ENCODE measurements at places on chromosomes 5 and 9. TPM values are rescaled to one million over a fixed set of nuclear protein-coding genes. Genes with fewer than 3 reads are reported as not detected.

CRB2 gene
- total RNA-seq: not detected

PCDHB13 gene
- 2.5 TPM for total RNA-seq

PCDHGB3 gene
- 13.2 TPM for total RNA-seq

KLF4 gene
- total RNA-seq: 18.0 TPM

ADAMTSL2 gene
- 2.3 TPM for total RNA-seq

ARID3C gene
- total RNA-seq: not detected

HTR1A gene
- not detected for total RNA-seq

GABRA1 gene
- not detected for total RNA-seq

TIMD4 gene
- total RNA-seq: not detected

BASP1 gene
- total RNA-seq: 1.3 TPM

TAF11L12 gene
- total RNA-seq: not detected

- no peaks in the 10 kb centered on the region for H3K36me3 ChIP-seq
- no peaks in the 10 kb centered on the region for H3K4me1 ChIP-seq
- no peak overlapping the region for H3K4me3 ChIP-seq
- DNase-seq: no peak
- H3K27ac ChIP-seq: no peak overlapping the region
- H3K27me3 ChIP-seq: no peaks in the 10 kb centered on the region
Observed at GRCh38 chr5:53151713-53152458, 42.3 kb upstream of the MOCS2 start.

- H3K27me3 ChIP-seq: no peaks in the 10 kb centered on the region
- no peak overlapping the region for H3K27ac ChIP-seq
- no peaks in the 10 kb centered on the region for H3K4me1 ChIP-seq
- no peak for DNase-seq
- no peaks in the 10 kb centered on the region for H3K36me3 ChIP-seq
Observed at GRCh38 chr5:80615266-80615914, 39.1 kb upstream of the MSH3 start.

GRCh38 chr9:137552022-137552768 is 516 bp downstream of the MRPL41 start:
- no peak for DNase-seq
- peaks cover 25% of the 10 kb centered on the region for H3K4me1 ChIP-seq
- H3K4me3 ChIP-seq: peak overlapping the region; percentile 82
- H3K36me3 ChIP-seq: peaks cover 35% of the 10 kb centered on the region

DNA sequence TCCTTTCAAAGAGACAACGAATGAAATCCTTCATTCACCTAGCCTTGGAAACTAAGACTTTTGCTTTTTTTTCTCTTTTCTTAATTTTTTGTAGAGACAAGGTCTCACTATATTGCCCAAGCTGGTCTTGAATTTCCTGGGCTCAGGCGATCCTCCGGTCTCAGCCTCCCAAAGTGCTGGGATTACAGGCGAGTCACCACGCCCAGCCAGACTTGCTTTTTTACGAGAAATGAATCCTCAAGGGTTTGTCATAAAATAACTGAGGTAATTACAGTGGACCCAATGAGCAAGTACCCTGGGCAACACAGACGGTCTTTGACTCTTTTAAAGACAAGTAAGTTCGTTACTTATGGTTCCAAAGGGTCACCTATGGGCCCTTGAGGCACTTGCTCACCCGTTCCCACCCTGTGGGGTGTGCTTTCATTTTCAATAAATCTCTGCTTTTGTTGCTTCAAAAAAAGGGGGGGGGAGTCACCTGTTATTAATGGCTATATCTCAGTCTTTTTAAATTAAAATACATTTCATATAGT is 70.4 kb downstream of the TRPM6 start:
- DNase-seq: no peak
- no peak overlapping the region for H3K4me3 ChIP-seq
- H3K36me3 ChIP-seq: no peaks in the 10 kb centered on the region
- no peak overlapping the region for H3K27ac ChIP-seq
- no peaks in the 10 kb centered on the region for H3K27me3 ChIP-seq

GRCh38 chr5:154138701-154139100 is 51.8 kb upstream of the GALNT10 start:
- no peak overlapping the region for H3K4me3 ChIP-seq
- H3K4me1 ChIP-seq: peaks cover 33% of the 10 kb centered on the region
- peak; percentile 84 for DNase-seq
- no peaks in the 10 kb centered on the region for H3K27me3 ChIP-seq

DNA sequence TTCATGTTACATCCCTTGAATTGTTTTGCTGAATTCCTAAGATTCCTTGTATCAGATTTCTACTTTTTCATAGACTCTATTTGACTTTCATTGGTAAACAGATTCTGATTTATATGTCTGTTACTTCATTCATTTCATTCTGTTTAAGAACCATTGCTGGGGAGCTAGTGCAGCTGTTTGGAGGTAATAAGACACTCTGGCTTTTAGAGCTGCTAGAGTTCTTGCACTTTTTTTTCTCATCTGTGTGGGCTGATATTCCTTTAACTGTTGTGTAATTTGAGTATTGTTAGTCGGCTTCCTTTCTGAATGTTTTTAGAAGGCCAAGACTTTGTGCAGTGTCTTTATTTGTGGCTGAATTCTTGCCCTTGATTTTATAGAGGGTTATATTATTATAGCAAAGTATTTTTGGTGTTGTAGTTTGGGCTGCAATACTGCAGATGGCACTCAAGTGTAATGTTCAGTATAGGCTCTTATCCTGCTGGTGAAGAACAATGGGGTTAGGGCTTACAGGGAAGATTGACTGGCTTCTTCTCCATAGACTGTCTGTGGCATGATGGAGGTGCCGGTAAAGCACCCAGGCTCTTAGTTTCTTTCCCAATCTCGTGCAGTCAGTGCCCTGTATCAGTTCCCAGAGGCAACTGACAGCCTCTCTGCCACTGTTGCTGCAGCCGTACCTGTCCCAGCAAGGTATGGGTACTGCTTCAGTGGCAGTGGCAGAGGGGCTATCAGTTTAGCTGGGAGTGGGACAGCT is 162.2 kb downstream of the OXCT1 start:
- H3K36me3 ChIP-seq: no peaks in the 10 kb centered on the region
- H3K4me3 ChIP-seq: no peak overlapping the region
- no peak for DNase-seq
- no peaks in the 10 kb centered on the region for H3K4me1 ChIP-seq
- H3K27me3 ChIP-seq: no peaks in the 10 kb centered on the region
- H3K27ac ChIP-seq: no peak overlapping the region

DNA sequence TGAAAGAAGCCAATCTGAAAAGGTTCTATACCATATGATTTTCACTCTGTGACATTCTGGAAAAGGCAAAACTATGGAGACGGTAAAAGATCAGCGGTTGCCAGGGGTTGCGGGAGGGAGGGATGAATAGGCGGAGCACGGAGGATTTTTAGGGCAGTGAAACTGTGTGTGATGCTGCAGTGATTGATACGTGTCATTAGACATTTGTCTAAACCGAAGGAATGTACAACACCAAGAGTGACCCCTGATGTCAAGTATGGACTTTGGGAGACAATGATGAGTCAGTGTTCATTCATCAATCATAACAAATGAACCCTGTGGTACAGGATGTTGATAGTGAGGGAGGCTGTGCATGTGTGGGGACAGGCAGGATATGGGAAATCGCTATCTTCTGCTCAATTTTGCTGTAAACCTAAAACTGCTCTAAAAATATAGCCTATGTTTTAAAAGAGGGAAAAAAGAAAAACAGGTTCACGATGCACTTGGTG is 34.4 kb downstream of the ERGIC1 start:
- H3K36me3 ChIP-seq: no peaks in the 10 kb centered on the region
- peak overlapping the region; percentile 94 for H3K27ac ChIP-seq
- no peak overlapping the region for H3K4me3 ChIP-seq
- H3K27me3 ChIP-seq: no peaks in the 10 kb centered on the region
- peaks cover 72% of the 10 kb centered on the region for H3K4me1 ChIP-seq
- no peak for DNase-seq

DNA sequence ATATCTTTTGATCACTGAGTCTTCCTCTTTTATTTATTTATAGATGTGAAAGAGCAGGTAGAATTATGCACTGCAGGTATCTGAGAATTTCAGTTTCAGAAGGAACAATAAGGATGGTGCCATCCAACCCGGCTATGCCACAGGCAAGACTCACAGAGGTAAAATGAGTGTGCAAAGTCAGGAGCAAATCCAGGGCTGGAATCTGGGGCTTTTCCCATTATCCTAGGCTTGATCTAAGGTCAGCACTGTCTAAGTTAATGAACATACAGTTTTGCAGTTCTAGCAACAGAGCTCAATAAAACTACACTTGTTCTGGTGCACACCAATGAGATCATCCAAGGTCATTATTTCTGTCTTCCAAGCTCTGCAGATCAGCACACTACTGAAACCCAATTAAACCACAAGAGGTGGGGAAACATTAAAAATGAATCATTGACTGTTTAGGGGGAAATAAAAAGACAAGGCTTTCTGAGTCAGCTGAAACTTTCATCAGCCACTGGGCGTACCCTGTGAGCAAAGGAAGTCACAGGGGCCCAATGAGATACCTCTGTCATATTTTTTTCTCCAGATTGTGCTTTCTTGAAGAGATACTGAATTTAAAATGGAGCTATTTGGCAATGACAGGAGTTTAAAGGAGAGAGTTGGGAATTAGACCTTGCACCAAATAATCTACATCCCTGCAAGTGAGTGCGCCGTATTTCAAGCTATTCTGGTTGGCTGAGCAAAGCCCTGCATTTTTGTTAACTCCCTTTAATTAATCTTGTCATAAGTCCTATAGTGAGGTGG is 662.2 kb upstream of the ZNF608 start:
- no peaks in the 10 kb centered on the region for H3K27me3 ChIP-seq
- H3K4me1 ChIP-seq: peaks cover 4% of the 10 kb centered on the region
- no peak for DNase-seq
- no peak overlapping the region for H3K4me3 ChIP-seq
- H3K27ac ChIP-seq: no peak overlapping the region

GRCh38 chr9:92278110-92278509 is 15.4 kb downstream of the IARS1 start:
- H3K4me1 ChIP-seq: no peaks in the 10 kb centered on the region
- H3K27ac ChIP-seq: no peak overlapping the region
- H3K36me3 ChIP-seq: peaks cover 100% of the 10 kb centered on the region

DNA sequence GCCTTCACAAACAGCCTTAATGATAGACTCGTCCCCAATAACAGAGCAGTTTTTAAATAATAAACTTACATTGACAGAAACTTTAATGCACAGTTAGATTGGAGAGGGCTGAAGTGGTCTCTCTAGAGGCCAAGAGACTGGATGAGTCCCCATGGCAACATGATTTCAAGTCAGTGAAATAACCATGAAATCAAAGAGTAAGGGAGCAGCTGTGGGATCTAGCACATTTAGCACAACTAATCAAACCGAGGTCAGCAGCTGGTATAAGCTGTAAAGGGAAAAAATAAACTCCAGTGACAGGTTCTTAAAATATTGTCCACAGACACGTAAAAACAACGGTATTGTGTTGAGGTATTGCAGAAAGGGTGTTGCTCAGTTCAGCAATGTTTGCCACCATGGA is 916.6 kb downstream of the DNAH5 start:
- DNase-seq: no peak
- H3K4me1 ChIP-seq: no peaks in the 10 kb centered on the region
- H3K36me3 ChIP-seq: no peaks in the 10 kb centered on the region
- H3K4me3 ChIP-seq: no peak overlapping the region
- H3K27ac ChIP-seq: no peak overlapping the region
- H3K27me3 ChIP-seq: no peaks in the 10 kb centered on the region

DNA sequence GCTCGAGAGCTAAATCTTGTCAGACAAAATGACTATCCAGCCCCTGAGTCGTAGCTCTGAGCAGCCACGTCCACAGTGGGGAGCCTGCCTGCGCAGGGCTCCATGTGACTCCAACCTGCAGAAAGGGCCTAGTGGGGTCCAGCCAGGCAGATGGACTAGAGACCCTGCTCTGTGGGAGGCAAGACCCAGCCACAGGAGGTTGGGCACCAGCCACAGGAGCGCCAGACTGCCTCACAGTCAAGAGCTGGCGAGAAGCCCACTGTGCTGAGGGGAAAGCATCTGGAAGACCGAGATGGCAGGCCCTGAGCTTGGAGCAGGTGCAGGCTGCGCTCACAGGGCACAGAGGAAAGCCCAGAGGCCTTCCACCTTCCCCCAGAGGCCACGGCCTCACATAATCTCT is 61.4 kb downstream of the C5orf15 start:
- H3K36me3 ChIP-seq: no peaks in the 10 kb centered on the region
- DNase-seq: peak; percentile 88
- H3K27ac ChIP-seq: no peak overlapping the region
- H3K4me1 ChIP-seq: no peaks in the 10 kb centered on the region
- H3K4me3 ChIP-seq: no peak overlapping the region

GRCh38 chr5:143261748-143262392 is 141.6 kb downstream of the NR3C1 start:
- DNase-seq: no peak
- H3K27ac ChIP-seq: no peak overlapping the region
- no peaks in the 10 kb centered on the region for H3K36me3 ChIP-seq

DNA sequence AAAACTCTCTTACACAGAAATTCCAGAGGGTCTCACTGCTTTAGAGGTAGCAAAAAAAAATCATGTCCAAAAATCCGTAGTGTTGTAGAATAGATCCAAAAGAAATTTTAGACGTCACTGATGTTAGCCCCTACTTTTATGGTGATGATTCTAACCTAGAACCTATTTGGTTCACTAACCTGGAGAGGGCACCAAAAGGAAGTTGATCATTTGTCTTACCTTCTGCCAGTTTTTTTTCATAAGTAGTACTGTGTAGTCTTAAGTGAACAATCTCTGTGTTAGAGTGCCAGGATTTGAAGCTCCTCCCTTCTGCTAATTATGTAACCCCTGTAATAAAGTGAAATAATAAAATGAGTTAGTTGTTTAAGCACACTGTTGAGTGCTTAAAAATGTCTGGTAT is 215.2 kb downstream of the SMARCA2 start:
- no peak overlapping the region for H3K27ac ChIP-seq
- no peaks in the 10 kb centered on the region for H3K36me3 ChIP-seq
- no peaks in the 10 kb centered on the region for H3K27me3 ChIP-seq
- peaks cover 18% of the 10 kb centered on the region for H3K4me1 ChIP-seq

DNA sequence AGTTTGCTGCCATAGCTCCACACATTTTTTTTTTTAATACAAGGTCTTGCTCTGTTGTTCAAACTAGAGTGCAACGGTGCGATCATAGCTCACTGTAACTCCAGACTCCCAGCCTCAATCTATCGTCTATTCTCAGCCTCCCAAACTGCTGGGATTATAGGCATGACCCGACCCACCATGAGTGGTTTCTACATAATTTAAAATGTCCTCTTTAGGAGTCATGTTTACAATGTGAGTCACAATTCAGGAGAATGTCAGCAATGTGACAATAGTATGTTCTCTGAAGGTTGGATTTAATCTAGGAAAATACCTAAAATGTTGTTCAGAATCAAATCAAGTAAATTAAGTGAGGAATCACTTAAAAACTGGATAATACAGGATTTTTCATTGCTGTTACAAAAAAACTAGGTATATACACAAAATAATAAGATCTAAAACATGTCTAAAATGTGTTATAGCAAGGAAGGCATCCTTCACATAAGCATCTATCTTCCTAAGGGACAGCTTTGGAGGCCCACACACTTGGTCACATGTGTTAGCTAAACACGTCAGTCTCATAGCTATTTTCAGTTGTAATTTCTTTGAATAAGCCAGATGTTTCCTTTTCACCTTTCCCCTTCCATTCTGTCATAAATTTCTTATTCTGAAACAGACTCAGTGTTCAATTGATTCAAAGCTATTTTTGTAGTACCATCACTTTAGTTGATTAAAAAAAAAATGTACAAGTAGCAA is 30.0 kb upstream of the ELAVL2 start:
- no peak overlapping the region for H3K27ac ChIP-seq
- no peak for DNase-seq
- no peaks in the 10 kb centered on the region for H3K36me3 ChIP-seq
- H3K4me1 ChIP-seq: no peaks in the 10 kb centered on the region

- no peak for DNase-seq
- H3K27me3 ChIP-seq: no peaks in the 10 kb centered on the region
- H3K27ac ChIP-seq: no peak overlapping the region
- no peaks in the 10 kb centered on the region for H3K4me1 ChIP-seq
Observed at GRCh38 chr5:147835386-147835798, 3.9 kb upstream of the SPINK1 start.

All from heart left ventricle (tissue), 16 donors.